ENCODE measurements at places on chromosomes 3 and 15.

- DNase-seq: no peak
These were observed 96.2 kb upstream of the NR2F2 start for GRCh38 chr15:96234109-96234892.

- no peak for DNase-seq
These were observed 144.1 kb upstream of the TPRG1 start for GRCh38 chr3:189027626-189028155.

- peak; percentile 91 for DNase-seq
These were observed at the start of gene USP3 for GRCh38 chr15:63504247-63504978. Gene USP3, plus strand, starts transcription at chr15:63504593. Its CDS starts 147 bp downstream, at chr15:63504740.

DNA sequence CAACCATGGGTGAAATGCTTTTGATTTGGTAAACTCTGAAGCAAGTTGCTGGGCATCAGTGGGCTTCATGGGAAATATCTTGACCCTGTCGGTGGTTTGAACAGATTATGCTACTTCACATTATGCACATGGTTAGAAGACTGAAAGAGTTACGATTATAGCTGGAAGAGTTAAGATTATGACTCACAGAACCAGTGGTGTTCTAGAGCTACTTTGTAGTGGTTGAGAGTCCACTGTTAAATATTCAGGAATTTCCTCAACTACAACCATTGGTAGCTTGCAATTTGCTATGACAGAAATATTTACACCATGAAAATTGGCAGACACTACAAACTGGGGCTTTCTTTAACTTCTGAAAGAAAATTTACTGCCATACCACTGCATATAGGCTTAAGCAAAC is 99.3 kb downstream of the GADL1 start:
- no peak for DNase-seq

GRCh38 chr3:77873598-77873997 is 833.7 kb downstream of the ROBO2 start:
- no peak for DNase-seq

GRCh38 chr15:69559440-69560190 is 107.0 kb downstream of the RPLP1 start:
- no peak for DNase-seq

DNA sequence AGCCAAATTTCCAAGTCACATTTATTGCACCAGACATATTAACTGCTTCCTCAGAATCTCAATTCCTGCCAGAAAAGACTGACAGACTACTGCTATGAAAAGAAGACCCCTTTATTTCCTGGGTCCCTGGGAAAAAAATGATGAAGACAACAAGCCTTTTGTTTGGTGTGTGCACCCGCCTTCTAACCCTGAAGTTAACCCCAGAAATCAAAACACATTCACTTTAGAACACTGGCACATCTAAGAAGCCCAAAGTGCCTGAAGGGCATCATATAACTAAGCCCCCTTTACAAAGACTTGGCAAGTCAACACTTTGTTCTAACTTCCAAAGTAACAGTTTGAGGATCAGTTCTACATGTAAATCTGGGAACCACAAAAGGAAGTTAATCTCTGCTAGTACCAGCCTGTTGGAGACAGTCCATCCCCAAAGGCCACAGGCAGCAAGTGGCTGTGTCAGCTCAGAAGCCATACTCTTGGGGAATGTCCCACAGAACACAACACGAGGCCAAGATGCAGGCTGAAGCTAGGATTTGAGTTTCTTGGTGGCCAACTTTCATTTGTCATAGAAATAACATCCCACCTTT is 16.3 kb upstream of the ATP1B3 start:
- no peak for DNase-seq

GRCh38 chr3:11282250-11283138 is 10.3 kb downstream of the ATG7 start:
- no peak for DNase-seq

- no peak for DNase-seq
These were observed 294.7 kb upstream of the CCDC54 start for GRCh38 chr3:107082527-107082926.

GRCh38 chr3:151751161-151751560 is 17.4 kb downstream of the AADACL2 start:
- DNase-seq: no peak

DNA sequence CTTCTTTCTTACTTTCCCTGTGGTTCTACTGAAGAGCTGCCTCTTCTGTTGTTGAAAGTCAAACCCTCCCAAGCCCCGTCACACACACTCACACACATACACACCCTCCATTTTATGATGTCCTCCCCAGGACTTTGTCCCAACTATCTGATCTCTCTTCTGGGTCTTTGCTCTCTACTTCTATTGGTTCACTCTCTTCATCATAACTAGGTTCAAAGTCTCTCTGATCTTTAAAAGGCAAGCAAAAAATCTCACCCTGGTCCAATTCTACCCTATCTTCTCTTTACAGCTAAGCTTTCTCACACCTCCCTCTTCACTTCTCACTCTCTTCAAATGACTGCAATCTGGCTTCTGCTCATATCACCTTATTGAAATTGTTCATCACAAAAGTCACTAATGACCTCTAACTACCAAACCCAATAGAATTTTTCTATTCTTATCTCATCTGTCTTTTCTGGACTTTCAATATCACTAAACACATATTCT is 34.8 kb downstream of the LRRFIP2 start:
- DNase-seq: peak; percentile 32

DNA sequence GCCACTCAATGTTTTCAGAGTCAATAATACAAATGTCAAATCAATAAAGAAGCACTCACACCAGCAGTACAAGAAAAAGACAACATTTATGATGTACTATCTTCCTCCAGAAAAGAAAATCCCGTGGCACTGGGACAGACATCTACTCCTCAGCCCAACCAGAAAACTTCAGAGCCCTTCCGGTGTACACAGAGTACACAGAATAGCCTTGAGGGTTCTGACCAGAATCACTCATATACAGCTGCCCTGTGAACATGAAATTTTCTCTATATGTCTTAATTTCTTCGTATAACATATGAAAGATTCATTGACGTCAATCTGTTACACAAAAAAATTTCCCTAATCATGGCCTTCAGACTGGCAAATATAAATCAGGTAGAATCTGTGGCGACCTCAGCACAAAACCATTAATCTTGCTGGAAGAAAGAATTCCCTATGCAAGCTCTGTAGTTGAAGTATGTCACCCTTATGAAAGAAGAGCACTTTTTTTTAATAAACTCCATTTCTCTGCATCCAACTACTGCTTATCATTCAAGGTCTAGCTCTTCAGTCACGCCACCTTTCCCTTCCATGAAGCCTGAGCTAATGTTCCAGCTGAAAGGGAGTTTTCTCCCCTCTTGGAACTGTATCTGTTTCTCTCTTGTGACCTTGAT is 53.8 kb upstream of the PLAAT1 start:
- no peak for DNase-seq

GRCh38 chr3:60917141-60917540 is 334.1 kb downstream of the FHIT start:
- no peak for DNase-seq

GRCh38 chr3:185659942-185660921 is 74.1 kb downstream of the SENP2 start:
- DNase-seq: peak; percentile 82

All from GM10248 (cell line).